ENCODE measurements at places on chromosomes 6 and 20. TPM values are rescaled to one million over a fixed set of nuclear protein-coding genes. Genes with fewer than 3 reads are reported as not detected.

The SPEF1 gene
- total RNA-seq: not detected

The EGFL8 gene
- 8.9 TPM for total RNA-seq

The NR2E1 gene
- not detected for total RNA-seq

The FKBP1A gene
- 204 TPM for total RNA-seq

The COL21A1 gene
- total RNA-seq: 1.1 TPM

The C6orf52 gene
- not detected for total RNA-seq

The PNLDC1 gene
- total RNA-seq: not detected

- no peak for DNase-seq
Observed at GRCh38 chr6:39893286-39893685, 41.0 kb downstream of the MOCS1 start.

DNA sequence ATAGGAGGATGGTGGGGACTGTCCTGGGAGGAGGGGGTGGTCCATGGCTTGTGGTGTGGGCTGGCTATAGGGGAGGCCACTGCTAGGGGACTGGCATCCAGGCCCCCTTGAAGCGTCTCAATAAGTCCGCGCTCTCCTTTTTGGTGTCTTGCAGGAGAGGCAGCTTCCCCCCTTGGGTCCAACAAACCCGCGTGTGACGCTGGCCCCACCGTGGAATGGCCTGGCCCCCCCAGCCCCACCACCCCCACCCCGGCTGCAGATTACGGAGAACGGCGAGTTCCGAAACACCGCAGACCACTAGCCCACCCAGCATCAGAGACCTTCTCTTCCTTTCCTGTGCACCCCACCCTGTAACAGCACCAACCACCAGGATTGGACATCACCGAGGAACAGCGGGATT, 2.8 kb upstream of the ZBTB9 start:
- no peak for DNase-seq

GRCh38 chr6:52221302-52221701, 23.0 kb downstream of the IL17F start:
- no peak for DNase-seq

GRCh38 chr6:11970114-11970513, 42.0 kb upstream of the HIVEP1 start:
- DNase-seq: no peak

DNA sequence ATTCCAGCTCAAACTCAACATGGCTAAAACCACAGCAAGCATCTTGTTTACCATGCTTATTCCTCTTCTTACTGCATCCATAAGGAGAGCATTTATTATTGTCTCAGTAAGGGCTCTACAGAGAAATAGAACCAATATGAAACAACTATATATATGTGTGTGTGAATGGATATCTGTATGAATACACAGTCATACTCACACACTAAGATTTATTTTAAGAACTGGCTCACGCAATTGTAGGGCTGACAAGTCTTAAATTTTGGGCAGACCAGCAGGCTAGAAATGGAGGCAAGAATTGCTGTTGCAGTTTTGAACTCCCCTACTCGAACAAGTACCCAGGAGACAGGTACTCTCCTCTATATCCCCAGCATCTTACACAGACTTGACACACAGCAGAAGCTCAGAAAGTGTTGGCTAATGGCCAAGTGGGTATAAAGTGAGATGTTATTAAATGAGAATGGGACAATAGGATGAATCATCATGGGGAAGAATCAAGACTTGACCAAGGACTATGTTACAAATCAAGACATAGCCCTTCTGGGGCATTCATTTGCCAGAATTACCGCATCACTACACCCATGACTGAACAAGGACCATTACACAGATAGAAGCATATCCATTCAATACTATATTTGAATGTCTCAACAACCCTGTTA, 13.0 kb downstream of the ZHX3 start:
- no peak for DNase-seq

DNA sequence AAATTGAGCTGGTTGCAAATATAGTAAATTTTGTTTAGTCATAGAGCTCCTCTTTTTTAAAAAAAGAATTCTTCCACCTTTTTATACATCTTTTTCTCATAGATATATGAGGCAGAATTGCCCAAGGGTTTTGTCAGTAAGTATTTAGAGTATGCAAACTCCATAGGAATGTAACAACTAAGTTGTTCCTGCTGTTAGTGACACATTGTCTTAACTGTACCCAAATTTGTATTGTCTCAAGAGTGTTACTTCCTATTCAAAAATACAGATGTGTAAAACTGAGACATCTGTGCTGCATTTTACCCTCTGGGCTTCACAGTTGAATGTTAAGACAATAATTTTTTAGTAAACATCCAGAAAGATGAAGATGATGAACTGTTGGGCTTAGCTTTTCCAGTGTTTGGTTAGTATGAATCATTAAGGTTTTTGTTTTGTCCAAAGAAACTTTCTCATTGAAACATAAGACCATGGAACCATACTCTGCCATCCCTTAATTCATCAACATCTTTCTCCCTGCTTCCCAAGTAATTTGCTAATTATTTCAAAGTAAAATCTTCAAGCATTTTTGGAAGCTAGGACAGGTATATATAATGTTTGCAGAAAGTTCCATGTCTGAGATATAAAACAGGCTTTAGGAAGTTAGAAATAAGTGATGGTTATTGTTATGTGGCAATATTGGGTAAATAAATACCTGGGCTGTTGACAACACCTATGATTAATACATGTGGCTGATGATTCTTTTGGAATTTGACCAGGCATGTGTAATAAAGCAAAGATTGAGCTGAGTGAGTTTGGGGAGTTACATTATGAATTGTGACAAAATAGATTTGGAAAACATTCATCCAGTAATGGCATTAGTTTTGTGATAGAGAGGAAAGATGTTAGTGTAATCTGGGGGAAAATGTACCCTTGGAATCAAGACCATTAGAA, 11.2 kb downstream of the OGFRL1 start:
- DNase-seq: no peak

- no peak for DNase-seq
Observed at GRCh38 chr6:142313284-142313683, 11.5 kb downstream of the ADGRG6 start.

GRCh38 chr6:54115966-54116365, 4.7 kb downstream of the MLIP start:
- no peak for DNase-seq

DNA sequence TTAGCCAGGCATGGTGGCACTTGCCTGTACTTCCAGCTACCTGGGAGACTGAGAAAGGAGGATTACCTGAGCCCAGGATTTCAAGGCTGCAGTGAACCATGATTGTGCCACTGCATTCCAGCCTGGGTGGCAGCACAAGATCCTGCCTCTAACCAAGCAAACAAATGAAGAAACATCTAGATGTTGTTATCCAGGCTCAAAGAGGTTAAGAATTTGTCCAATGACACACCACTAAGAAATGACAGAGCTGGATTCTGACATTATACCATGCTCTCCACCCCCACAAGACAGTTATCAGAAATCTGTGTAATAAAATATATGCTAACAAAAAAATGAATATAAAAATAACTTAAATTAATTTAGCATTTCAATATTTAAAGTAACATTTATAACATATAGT, 925.5 kb upstream of the SLC35B3 start:
- DNase-seq: no peak

DNA sequence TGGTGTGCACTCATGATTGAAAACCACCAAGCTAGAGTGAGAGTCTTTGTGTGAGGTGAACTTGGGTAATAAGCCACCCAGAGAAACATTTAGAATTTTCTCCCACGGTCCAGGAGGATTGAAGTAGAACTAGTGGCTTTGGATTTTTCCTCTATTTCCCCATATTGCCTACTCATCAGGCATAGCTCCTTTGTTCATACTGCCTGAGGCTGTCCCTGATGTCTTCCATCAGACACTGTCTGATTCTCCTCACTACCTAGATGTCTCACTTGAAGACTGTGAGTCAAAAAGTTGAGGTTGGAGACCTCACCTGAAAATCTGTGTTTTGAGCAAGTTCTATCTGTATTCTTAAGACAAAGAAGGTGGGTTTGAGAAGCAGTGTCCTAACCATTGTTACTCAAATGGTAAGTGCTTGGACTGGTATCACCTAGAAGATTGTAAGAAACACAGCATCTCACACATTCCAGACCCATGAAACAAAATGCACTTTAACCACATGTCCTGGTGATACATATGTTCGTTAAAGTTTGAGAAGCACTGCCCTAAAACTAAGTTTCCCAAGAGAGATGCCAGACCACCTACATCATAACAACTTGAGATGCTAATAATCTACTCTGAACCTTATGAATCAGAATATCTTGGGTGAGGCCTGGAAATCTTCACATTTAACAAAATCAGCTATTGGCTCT, 523.4 kb upstream of the BTBD3 start:
- DNase-seq: no peak

DNA sequence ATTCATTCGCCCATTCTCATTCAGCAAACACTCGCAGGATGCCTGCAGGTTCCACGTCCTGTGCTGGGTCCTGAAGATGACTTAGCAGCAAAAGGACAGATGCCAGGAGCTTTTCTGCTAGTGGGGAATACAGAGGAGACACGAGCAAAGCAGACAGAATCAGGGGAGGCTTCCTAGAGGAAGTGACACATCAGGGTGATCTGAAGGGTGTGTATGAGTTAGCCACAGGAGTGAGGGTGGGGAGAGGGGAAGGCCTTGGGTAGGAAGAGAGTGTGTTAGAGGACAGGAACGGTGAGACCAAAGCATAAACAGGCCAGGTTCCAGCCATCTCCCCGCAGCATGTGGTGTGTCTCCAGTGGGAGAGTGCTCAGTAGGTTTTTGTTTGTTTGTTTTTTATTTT, 73.4 kb upstream of the GTSF1L start:
- DNase-seq: no peak

DNA sequence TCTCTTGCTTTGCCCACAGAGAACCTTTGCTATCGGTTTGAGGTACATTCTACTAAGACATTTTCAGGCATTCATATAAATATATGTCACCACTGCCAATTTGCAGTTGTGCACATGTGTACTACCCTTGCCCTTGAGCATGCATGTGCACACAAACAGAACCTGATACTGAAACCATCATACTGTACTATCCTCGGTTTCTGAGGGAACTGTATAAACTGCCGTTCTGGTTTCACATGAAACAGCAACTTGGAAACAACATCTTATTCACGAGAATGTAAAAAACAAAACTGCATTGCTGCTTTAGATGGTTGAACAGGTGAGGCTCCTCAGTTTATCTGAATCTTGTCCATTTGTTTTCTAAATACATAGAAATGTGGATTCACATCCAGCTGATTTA, 151.2 kb upstream of the TMEM170B start:
- DNase-seq: no peak

DNA sequence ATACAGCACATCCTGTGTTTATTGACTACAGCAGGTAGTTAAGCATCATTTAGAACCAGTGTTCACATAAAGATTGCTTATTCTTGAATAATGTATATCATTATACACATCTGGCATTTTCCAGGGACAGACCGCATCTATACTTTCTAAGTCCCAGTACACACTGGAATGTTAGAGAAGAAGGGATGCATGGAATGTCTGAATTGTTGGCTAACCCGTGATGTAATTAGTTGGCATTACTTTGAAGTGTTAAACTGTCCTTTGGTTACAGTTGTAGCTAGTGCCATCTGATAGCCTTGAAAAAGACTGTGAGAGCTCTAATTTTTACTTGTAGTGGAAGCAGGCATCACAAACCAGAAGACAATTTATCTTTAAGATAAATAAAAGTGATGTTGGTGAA, 29.8 kb upstream of the MCHR2 start:
- no peak for DNase-seq

Data from omental fat pad (tissue), 4 donors.